ENCODE measurements at places on chromosomes 13 and 19. TPM values are rescaled to one million over a fixed set of nuclear protein-coding genes. Genes with fewer than 3 reads are reported as not detected.

Gene HS6ST3
- 0.06 TPM for total RNA-seq

Gene C13orf42
- total RNA-seq, result not detected

Gene ZNF221
- 3.2 TPM for total RNA-seq

Gene ZNF737
- 11.6 TPM for total RNA-seq

Gene ZNF729
- total RNA-seq, result not detected

Gene CBLC
- total RNA-seq, result 0.06 TPM

Gene MBD3L2
- total RNA-seq, result not detected

Gene NDUFA13
- total RNA-seq, result 201 TPM

Gene CEACAM3
- total RNA-seq, result not detected

Gene ZNF428
- 36.1 TPM for total RNA-seq

Gene UPK1A
- total RNA-seq, result not detected

Data from bladder microvascular endothelial cell (primary cell).